ENCODE measurements at places on chromosomes 13 and 19.

DNA sequence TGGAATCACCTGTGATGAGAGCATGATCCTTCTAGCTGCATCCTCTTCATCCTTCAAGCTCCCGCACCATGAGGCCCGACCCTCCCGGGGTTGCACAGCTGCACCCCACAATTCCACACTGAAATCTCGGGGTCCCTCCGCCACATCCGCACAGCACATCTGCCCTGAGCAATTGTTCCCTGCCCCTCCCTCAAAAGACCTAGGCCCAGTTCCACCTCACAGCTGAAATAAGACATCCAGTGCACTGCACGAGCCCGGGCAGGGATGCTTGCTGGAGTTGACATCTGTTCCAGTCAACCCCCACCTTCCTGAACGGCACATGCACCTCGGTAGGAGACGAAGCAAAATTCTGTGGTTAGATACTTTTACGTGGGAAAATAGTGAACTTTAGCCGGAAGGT, 14.7 kb upstream of the SOX1 start:
- no peak for DNase-seq

DNA sequence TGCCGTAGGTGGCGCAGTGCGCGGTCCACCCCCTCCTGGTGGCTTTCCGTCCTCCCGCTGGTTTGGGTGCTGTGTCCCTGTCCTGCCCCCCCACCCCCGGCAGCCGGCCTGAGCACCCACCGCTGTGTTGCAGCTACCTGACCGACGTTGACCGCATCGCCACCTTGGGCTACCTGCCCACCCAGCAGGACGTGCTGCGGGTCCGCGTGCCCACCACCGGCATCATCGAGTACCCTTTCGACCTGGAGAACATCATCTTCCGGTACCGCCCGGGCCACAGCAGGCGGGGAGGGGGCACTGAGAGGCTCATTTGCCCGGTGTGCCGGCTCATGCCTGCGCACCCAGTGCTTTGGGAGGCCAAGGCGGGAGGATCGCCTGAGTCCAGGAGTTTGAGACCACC, 20.6 kb downstream of the GNA11 start:
- DNase-seq, result no peak

DNA sequence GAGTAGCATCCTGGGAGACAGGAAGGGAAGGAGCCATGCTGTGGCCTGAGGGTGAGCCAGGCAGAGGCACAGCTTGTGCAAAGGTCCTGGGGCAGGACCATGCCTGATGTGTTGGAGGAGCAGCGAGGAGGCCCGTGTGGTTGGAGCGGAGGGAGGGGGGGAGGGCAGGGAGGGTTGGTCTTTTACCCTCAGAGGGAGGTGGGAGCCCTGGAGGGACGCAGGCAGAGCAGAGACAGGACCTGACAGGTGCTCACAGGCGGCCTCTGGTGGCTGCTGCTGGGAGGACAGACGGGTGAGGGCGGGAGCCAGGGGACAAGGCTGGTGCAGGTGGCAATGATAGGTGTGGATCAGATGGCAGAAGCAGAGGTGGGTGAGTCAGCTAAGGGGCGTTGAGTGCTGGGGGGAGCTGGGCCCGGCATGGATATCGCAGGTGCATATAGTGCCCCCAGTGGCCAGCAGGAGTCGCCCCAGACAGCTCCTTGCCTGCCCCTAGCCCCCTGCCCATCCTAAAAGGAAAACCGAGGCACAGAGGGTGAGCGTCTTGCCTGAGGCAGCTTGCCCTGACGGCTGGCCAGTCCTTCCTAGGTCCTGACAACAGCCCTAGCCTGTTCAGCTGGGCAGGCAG, 9.8 kb upstream of the GNA15 start:
- peak; percentile 87 for DNase-seq

DNA sequence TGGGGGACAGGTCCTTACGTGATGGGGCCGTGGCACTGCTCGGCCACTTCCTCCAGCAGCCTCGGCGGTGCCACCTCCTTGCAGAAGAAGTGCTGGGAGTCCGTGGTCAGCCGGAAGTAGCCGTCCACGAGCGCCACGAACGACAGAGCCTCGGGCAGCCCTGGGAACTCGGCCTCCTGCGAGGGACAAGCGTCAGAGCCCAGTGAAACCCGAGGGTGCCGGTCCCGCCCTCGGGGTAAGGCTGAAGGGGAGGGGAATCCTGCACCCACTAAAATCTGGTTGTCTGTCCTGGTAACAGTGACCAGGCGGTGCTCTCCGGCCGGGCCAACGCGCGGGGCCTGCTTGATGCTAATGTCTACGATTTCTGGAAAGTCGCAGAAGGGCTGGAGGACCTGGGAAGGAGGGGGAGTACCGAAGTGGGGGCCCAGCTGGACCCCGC, 6.4 kb downstream of the JAK3 start:
- no peak for DNase-seq

DNA sequence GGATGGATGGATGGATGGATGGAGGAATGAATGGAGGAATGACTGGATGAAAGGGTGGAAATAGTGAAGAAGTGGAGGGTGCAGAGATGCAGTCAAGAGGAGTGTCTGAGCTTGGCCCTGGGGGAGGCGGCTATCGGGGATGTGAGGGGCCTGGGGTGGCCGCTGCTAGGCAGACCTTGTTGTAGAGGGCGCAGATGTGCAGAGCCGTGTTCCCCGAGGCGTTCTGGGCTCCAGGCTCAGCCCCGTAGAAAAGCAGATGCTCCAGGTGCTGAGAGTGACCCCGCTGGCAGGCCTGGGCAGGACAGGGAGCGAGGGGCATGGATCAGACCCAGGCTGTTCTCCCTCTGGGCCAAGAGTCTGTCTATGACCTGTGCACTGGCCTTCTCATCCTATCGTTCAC, 8.4 kb downstream of the SHANK1 start:
- no peak for DNase-seq

DNA sequence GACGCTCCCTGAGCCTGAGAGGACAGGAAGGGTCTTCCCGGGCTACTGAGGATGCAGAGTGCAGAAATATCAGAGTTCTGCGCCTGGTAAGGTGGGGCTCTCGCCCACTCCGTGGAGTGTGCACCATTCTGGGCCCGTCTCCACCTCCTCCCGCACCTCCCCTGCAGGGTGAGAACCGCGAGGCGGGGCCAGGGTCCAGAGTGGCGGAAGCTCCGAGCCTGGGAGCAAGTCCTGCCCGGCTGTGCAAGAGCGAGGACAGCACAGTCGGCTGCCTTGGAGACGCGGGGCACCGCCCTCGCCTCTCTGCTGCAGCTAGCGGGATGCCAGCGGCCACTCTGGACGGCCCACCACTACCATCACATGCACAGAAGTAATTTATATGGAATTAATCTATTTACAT, 2304.4 kb downstream of the PCDH9 start:
- DNase-seq, result no peak

DNA sequence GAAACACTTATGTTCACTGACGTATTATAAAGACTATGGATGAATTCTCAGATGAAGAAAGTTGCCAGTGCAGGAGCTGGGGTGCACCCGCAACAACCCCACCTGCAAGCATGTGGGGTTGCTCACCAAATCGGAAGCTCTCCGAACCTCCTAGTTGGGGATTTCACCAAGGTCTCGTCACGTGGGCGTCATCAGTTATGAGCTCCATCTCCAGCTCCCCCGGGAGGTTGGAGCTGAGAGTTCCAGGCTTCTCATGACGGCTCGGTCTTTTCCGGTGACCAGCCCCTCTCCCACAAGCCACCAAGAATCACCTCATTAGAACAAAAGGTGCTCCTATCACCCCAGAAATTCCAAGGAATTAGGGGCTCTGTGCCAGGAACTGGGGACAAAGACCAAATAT, 46.1 kb upstream of the TUBGCP3 start:
- DNase-seq, result no peak

- no peak for DNase-seq
Observed at GRCh38 chr19:23577501-23577900, 109.5 kb downstream of the ZNF675 start.

GRCh38 chr13:31885994-31886393, 145.6 kb upstream of the FRY start:
- no peak for DNase-seq

DNA sequence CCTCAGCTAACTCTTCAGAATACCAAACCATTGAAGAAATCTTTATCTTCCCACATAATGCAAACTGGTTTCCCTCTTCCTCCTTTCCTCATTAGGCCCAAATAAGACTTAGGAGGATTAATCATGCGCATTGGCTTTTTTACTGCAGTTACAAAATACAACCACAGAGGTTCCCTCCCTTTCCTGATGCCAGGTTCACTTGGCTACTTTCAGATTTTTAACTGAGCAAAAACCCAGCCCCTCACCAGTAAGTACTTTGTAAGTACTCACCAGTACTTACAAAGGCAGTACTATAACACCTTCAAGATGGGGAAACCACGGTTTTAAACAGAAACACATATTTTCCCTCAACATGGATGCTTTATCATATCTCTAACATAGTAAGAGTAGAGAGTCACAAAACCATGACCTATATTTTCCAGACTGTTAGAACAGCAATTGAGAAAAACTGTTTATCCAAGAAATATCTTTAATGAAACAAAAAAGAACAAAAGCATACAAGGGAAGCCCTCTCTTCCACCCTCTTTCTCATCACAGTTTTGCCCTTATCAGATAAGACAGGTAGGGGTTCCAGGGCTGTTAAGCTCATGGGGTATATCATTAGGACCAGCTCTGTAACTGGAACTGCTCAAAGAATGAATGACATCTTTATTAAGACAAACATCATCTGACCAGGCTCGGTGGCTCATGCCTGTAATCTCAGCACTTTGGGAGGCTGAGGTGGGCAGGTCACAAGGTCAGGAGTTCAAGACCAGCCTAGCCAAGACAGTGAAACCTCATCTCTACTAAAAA, 12.7 kb downstream of the FOXO1 start:
- no peak for DNase-seq

- no peak for DNase-seq
Observed at GRCh38 chr13:30647824-30648521, 30.3 kb downstream of the USPL1 start.

- no peak for DNase-seq
Observed at GRCh38 chr13:28106976-28107375, 6.6 kb upstream of the FLT3 start.

DNA sequence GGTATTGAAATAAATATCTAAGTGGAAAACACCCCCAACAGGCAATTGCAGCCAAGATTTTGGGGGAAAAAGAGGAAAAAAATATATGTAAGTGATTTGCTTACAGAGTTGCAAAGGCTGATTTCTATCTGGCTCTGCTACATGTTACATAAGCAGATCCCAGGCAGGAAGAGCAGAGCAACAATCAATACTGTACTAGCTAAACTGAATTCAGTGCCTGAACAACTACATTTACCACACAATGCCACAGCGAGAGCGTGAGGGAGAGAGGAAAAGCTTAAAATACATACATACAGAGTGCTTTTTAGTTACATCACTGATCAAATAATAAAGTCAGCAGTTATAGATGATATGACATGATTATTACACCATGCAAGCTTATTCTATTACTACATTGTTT, 665.6 kb upstream of the ARGLU1 start:
- DNase-seq, result no peak
